ENCODE measurements at places on chromosomes 1 and 21. TPM values are rescaled to one million over a fixed set of nuclear protein-coding genes. Genes with fewer than 3 reads are reported as not detected.

GRCh38 chr1:192626366-192627179 lies 9.4 kb upstream of the RGS13 start:
- no peaks in the 10 kb centered on the region for H3K27me3 ChIP-seq
- H3K27ac ChIP-seq = no peak overlapping the region
- no peaks in the 10 kb centered on the region for H3K4me1 ChIP-seq

GRCh38 chr21:35864039-35864438 lies 196.3 kb downstream of the SETD4 start:
- DNase-seq = no peak
- H3K4me3 ChIP-seq = no peak overlapping the region
- H3K27me3 ChIP-seq = peaks cover 3% of the 10 kb centered on the region

DNA sequence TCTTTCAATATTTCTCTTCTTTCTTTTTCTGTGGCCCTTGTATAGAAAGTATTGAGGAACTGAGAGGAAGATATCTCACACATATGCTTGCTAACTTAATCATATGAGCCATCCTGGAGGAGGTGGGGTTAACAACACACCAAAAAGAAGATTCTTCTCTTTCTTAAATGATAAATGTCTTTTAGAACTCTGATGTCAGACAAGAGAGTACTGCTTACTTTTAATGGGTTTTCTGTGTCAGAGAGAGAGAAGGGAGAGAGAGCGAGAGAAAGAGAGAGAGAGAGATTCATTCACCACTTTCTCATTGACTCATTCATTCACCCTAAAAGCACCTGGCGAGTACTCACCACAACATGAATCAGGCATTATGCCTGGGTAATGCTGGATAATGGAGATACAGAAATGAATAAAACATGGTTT lies 250.3 kb upstream of the SGIP1 start:
- no peak overlapping the region for H3K27ac ChIP-seq
- peaks cover 5% of the 10 kb centered on the region for H3K4me1 ChIP-seq
- no peaks in the 10 kb centered on the region for H3K27me3 ChIP-seq
- no peaks in the 10 kb centered on the region for H3K36me3 ChIP-seq
- no peak overlapping the region for H3K4me3 ChIP-seq

- H3K4me1 ChIP-seq = no peaks in the 10 kb centered on the region
- no peak overlapping the region for H3K27ac ChIP-seq
- DNase-seq = peak; percentile 87
- H3K4me3 ChIP-seq = no peak overlapping the region
These were observed 82.0 kb upstream of the ROR1 start for GRCh38 chr1:63691701-63692425.

Gene FUCA1
- 0.18 TPM for total RNA-seq

Gene TMPRSS15
- not detected for total RNA-seq

Gene PKLR
- not detected for total RNA-seq

Gene TFF2
- total RNA-seq = not detected

- H3K27ac ChIP-seq = no peak overlapping the region
- no peaks in the 10 kb centered on the region for H3K27me3 ChIP-seq
- no peaks in the 10 kb centered on the region for H3K36me3 ChIP-seq
- no peaks in the 10 kb centered on the region for H3K4me1 ChIP-seq
- no peak for DNase-seq
These were observed 80.1 kb downstream of the ZNF326 start for GRCh38 chr1:90074970-90075391.

GRCh38 chr1:91123773-91124172 lies 101.9 kb upstream of the ZNF644 start:
- peak overlapping the region; percentile 64 for H3K27ac ChIP-seq
- DNase-seq = no peak
- no peaks in the 10 kb centered on the region for H3K36me3 ChIP-seq
- no peak overlapping the region for H3K4me3 ChIP-seq
- 0 out of 2 replicates have a peak, but pooled peaks cover 14% of the 10 kb centered on the region for H3K4me1 ChIP-seq
- H3K27me3 ChIP-seq = no peaks in the 10 kb centered on the region

- no peaks in the 10 kb centered on the region for H3K36me3 ChIP-seq
- no peaks in the 10 kb centered on the region for H3K27me3 ChIP-seq
- H3K4me3 ChIP-seq = no peak overlapping the region
- no peaks in the 10 kb centered on the region for H3K4me1 ChIP-seq
- DNase-seq = no peak
These were observed 54.4 kb upstream of the NEGR1 start for GRCh38 chr1:72336776-72337175.

DNA sequence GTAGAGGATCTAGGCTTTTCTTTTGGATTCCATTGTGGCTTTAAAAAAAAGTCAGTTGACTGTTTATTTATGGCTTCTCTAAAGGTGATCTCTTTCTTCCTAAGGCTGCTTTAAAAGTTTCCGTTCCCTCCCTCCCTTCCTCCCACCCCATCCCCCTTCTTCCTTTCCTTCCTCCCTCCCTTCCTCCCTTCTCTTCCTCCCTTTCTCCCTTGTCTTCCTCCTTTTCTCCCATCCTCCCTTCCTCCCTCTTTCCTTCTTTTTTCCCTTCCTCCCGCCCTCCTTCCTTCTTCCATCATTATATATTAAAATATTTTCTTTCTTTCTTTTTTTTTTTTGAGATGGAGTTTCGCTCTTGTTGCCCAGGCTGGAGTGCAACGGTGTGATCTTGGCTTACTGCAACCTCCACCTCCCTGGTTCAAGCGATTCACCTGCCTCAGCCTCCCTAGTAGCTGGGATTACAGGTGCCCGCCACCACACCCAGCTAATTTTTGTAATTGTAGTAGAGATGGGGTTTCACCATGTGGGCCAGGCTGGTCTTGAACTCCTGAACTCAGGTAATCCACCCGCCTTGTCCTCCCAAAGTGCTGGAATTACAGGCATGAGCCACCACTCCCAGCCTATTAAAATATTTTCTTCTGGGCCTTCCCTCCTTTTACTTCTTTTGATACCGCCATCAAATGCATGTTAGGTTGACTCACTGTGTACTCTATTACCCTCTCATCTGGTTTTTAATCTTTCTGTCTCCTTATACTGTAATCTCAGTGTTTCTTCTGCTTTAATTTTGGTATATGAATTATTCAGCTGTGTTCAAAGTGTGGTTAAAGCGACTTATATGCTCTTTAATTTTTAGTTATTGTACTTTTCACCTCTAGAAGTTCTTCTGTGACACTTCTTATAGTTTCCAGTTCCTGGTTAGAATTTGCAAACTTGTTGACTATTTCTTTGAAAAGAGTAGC lies 59.2 kb upstream of the ATP5PO start:
- DNase-seq = no peak
- no peak overlapping the region for H3K27ac ChIP-seq
- no peaks in the 10 kb centered on the region for H3K27me3 ChIP-seq
- H3K36me3 ChIP-seq = no peaks in the 10 kb centered on the region
- no peak overlapping the region for H3K4me3 ChIP-seq

DNA sequence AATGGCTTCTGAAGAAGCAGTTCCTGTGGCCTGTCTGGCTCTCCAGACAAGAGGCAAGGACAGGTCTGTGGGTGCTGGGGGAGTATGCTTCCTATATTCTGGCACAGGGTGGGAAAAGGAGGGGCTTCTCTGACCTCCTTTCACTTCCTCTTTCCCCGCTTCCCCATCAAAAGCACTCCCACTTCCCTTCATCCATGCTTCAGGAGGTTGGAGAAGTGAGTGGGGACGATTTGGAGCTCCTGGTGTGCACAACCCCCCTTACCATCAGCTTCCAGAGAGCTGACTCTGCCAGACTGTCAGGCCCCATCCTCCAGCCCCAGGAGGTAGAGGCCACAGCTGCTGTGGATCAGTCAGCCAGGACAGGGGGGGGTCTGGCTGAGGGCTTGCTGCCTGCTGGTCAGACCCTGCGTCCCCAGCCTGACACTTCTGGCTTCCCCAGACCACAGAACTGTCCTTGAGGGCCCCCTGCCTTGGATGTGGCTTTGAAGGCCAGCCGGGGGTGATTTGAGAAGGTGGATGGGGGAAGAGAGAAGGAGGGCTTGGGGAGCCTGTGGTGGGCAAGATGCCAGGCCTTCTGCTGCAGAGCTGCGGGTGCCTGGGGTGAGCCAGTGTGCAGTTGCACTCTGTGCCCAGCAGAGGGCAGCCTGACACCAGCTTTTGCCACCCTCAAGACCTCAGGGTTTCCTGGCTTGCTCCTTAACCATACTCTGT lies 21.5 kb upstream of the TMEM222 start:
- H3K27me3 ChIP-seq = no peaks in the 10 kb centered on the region
- peak; percentile 97 for DNase-seq
- no peaks in the 10 kb centered on the region for H3K36me3 ChIP-seq
- peaks cover 27% of the 10 kb centered on the region for H3K4me1 ChIP-seq

DNA sequence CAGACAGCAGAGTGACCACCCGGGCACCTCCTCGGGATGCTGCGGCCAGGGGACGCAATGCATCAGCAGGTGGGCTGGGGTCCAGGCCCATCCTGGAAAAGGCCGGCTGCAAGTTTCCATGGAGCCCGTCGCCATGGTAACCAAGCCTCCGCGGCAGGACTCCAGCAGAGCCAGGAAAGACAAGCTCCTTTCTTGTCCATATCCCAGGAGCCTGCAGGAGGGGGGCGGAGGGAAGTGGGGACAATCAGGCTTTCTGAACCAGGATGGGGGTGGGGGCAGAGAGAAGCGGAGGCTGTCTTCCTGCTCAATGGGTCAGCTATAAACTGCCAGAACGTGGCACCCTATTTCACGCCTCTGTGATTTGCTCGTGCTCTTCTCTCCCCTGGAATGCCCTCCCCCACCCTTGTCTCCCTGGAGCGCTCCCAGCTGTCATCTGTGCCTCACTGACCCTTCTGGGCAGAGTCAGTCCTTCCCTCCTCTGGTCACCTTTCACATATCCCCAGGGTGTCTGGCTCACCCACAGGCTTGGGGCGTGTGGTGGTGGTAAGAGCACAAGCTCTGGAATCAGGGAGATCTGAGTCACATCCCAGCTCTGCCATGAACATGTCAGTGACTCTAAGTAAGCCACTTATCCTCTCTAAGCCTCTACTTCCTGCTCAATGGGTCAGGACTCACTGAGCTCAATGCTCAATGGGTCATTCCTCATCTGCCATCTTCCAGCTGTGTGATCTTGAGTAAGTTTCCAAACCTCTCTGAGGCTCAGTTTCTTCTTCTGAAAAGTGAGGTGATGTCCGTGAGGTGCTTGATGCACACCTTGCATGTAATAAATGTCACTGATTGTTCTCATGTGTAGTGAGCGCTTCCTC lies 58.9 kb upstream of the LAPTM5 start:
- peaks cover 59% of the 10 kb centered on the region for H3K4me1 ChIP-seq
- H3K27ac ChIP-seq = peak overlapping the region; percentile 64
- H3K27me3 ChIP-seq = no peaks in the 10 kb centered on the region
- DNase-seq = peak; percentile 97
- H3K4me3 ChIP-seq = no peak overlapping the region

GRCh38 chr1:61978796-61979195 lies 215.9 kb upstream of the L1TD1 start:
- H3K36me3 ChIP-seq = no peaks in the 10 kb centered on the region
- peaks cover 12% of the 10 kb centered on the region for H3K4me1 ChIP-seq
- H3K27ac ChIP-seq = no peak overlapping the region
- no peak for DNase-seq
- H3K4me3 ChIP-seq = no peak overlapping the region

GRCh38 chr1:100785470-100786052 lies 66.0 kb downstream of the VCAM1 start:
- H3K27me3 ChIP-seq = no peaks in the 10 kb centered on the region
- no peak overlapping the region for H3K27ac ChIP-seq
- peak; percentile 36 for DNase-seq
- H3K4me1 ChIP-seq = peaks cover 5% of the 10 kb centered on the region
- H3K4me3 ChIP-seq = peak overlapping the region; percentile 44

Gene MAP3K21
- not detected for total RNA-seq

GRCh38 chr1:168504064-168504837 lies 39.5 kb downstream of the XCL2 start:
- H3K36me3 ChIP-seq = no peaks in the 10 kb centered on the region
- peaks cover 8% of the 10 kb centered on the region for H3K4me1 ChIP-seq
- no peaks in the 10 kb centered on the region for H3K27me3 ChIP-seq
- DNase-seq = no peak

Gene FAM163A
- total RNA-seq = not detected

DNA sequence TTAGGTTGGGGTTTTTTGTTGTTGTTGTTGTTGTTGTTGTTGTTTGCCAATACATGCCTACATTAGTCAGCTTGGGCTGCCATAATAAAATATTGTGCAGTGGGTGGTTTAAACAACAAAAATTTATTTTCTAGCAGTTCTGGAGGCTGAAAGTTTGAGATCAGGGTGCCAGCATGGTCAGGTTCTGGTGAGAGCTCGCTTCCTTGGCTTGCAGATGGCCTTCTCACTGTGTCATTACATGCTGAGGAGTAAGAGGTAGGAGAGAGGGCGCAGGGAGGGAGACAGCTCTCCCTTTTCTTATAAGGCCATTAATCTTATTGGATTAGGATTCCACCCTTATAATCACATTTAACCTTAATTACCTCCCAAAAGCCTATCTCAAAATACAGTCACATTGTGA lies 52.7 kb downstream of the DIRAS3 start:
- no peaks in the 10 kb centered on the region for H3K36me3 ChIP-seq
- no peak overlapping the region for H3K4me3 ChIP-seq
- H3K4me1 ChIP-seq = no peaks in the 10 kb centered on the region
- DNase-seq = no peak

Data from SJCRH30 (cell line).